Stimulated activated CD4-positive, alpha-beta T cell treated with anti-CD3 and anti-CD28 coated beads, Interleukin-12 subunit alpha, Interleukin-12 subunit beta, amount 100 ng/mL, for 4 hours (primary cell): ENCODE measurements at places on chromosomes 12 and 14.

GRCh38 chr12:63313139-63313538 is 162.1 kb upstream of the AVPR1A start:
- DNase-seq = no peak

GRCh38 chr12:113314121-113314529 is 20.8 kb downstream of the SLC8B1 start:
- no peak for DNase-seq

GRCh38 chr14:92426237-92426636 is 87.3 kb upstream of the RIN3 start:
- no peak for DNase-seq

- DNase-seq = no peak
These were observed 108.7 kb downstream of the CACNA1C start for GRCh38 chr12:2161473-2161872.

- DNase-seq = no peak
These were observed 38.0 kb downstream of the PTGER2 start for GRCh38 chr14:52352061-52352491.

DNA sequence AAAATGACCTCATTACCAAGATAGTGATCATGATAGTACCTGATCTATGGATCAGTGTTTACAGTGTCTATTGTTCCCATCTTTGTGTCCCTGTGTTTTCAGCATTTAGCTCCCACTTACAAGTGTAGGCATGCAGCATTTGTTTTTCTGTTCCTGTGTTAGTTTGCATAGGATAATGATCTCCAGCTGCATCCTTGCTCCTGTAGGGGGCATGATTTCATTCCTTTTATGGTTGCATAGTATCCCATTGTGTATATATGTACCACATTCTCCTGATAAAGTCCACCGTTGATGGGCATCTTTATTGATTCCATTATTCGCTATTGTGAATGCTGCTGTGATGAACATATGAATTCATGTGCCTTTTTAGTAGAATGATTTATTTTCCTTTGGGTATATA is 215.4 kb upstream of the NAV3 start:
- DNase-seq = no peak

DNA sequence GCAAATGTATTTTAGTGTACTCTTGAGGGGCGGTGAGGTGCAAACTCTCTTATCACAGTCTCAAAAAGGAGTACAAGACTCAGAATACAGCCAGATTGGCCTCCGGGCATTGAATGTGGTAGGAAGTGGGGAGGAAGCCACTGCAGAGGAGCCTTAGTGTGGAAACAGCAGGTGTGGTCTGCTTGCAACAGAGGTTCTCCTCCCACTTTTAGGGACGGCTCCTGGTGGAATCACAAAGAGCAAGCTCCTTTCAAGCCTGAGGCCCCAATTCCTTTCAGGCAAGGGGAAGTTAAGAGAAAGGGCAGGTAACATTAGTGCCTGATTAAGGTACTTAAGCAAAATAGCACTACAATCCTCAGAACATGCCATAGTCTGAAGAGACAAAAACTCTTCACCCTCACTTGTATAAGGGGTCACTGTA is 23.7 kb upstream of the SLC2A3 start:
- no peak for DNase-seq

- no peak for DNase-seq
These were observed 34.9 kb downstream of the PLEKHD1 start for GRCh38 chr14:69519204-69520100.
